ENCODE measurements at places on chromosomes 4 and X. TPM values are rescaled to one million over a fixed set of nuclear protein-coding genes. Genes with fewer than 3 reads are reported as not detected.

Gene PCDH11X
- not detected for total RNA-seq

Gene PKD2
- total RNA-seq: 4.2 TPM

Gene KIT
- 0.65 TPM for total RNA-seq

Gene ASMT
- 0.48 TPM for total RNA-seq

Gene CFAP299
- total RNA-seq: not detected
